Effector memory CD4-positive, alpha-beta T cell (primary cell): ENCODE measurements at places on chromosomes 6 and 20.

DNA sequence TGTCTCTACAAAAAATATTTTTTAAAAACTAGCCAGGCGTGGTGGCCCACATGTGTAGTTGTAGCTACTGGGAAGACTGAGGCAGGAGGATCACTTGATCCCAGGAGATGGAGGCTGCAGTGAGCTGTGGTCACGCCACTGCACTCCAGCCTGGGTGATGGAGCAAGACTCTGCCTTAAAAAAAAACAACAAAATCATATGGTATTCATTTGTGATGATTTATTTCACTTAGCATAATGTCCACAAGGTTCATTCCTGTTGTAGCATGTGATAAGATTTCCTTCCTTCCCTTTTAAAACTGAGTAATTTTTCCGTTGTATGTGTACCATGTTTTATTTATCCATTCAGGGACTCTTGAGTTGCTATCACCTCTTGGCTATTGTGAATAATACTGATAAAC, 26.2 kb downstream of the TMEM170B start:
- no peak for DNase-seq

- no peak for DNase-seq
These were observed 92.7 kb upstream of the ARMC2 start for GRCh38 chr6:108755257-108756240.

- no peak for DNase-seq
These were observed 370.3 kb downstream of the CD109 start for GRCh38 chr6:74066168-74066871.

DNA sequence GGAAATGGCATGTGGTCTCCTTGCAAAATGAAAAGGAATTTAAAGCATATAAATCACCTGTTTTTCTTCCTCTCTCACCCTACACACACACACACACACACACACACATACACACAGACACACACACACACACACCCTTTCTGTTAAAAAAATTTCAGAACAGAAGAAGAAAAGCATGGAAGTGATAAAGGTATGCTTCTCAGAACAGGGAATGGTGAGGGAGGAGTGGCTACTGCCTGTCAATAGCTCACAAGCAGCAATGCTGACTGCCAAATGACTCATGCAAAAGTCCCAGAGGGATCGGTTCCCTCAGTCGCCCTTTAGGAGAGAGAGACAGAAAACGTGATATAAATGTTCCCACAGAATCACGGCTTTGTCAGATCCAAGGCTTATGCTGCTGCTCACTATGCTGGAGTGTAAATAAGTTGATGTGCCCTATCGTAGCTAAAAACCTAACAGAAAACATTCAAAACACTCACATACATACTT, 102.6 kb downstream of the IBTK start:
- no peak for DNase-seq

DNA sequence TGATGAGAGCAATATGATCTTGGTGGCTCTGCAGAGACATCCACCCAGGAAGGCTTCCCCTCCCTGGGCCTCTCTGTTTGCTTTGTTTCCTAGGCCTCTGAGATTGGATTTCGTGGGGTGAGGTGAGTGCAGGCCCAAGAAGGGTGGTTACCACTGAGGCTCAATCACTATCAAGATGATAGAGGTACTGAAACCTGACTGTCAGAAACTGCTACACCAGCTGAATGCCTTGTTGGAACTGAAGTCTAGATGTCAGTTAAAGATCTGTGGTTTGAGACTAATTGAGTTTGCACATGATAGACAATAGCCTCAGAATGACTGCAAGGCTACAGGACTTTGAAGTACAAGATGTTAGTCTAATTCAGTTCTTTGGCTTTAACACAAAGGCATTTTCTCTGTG, 15.2 kb downstream of the VNN1 start:
- DNase-seq = no peak

GRCh38 chr6:106072501-106073090, 13.5 kb upstream of the PRDM1 start:
- no peak for DNase-seq

DNA sequence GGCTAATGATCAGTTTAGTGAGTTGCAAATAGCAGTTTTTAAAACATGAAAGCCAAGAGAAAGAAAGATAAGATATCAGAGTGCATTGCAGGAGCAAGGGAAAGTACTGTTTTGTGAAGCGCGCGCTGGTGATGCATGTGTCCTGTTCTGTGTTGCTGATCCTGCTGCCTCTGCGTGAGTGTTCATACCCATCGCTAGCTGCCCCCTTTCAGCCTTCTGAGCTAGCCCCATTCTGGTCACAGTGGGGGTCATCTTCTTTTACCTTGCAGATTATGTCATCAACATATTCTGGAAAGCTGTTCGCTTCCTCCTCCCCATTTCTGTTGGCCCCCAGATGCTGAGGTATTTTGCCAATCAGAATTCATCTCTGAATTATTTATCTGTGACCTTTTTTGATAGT, 1.9 kb downstream of the MRAP2 start:
- no peak for DNase-seq

DNA sequence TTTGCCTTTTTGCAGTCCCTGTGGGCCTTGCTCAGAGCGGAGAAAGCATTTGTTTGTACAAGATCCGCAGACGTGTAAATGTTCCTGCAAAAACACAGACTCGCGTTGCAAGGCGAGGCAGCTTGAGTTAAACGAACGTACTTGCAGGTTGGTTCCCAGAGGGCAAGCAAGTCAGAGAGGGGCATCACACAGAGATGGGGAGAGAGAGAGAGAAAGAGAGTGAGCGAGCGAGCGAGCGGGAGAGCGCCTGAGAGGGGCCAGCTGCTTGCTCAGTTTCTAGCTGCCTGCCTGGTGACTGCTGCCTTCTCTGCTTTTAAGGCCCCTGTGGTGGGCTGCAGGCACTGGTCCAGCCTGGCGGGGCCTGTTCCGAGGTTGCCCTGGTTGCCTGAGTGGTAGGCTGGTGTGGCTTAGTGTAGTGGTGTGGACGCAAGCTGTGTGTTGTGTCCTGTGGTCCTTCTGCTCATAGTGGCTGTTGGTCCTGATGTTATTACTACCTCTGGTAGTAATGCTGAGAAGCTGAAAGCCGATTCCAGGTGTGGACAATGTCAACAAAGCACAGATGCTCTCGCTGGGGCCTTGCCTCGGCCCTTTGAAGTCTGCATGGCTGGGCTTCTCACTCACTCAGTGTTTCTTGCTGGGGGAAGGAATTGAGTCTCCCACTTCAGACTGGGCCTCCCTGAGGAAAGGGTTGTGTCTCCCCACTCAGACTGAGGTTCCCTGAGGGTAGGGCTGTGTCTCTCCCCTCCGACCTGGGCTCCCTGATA, 12.1 kb downstream of the VEGFA start:
- DNase-seq = no peak

GRCh38 chr6:39003072-39003471, 45.5 kb upstream of the GLP1R start:
- DNase-seq = no peak

GRCh38 chr20:38863024-38863851, 57.7 kb downstream of the PPP1R16B start:
- peak; percentile 53 for DNase-seq

GRCh38 chr6:140180306-140180705, 805.9 kb upstream of the CITED2 start:
- no peak for DNase-seq

GRCh38 chr20:51661609-51662178, 106.5 kb downstream of the ATP9A start:
- no peak for DNase-seq

- DNase-seq = no peak
These were observed 137.9 kb downstream of the HIVEP1 start for GRCh38 chr6:12149944-12150510.
